ENCODE measurements at places on chromosomes 7 and 10.

DNA sequence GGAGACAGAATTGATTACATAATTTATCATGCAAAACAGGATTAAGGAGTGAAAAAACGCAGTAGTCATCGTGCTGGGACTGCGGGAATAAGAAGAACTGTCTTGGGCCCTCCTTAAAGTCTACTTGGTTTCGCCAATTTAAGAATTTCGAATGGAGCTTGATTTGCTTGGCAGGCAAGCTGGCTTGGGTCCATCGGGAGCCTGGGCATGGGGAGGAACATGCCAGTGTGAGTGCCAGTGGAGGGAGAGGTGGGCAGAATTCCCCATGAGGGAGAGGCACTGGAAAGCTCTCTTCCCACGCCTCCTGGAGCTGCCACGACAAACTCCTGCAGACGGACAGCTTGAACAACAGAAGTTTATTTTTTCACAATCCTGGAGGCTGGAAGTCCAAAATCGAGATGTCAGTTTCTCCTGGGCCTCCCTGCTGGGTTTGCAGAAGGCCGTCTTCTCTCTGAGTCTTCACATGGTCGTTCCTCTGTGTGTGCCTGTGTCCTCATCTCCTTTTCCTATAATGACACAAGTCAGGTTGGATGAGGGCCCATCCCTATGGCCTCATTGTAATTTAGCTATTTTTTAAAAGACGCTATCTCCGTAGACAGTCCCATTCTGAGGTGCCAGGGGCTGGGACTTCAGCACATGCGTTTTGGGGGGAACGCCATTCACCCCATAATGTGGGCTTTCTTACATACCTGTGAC, 528.7 kb upstream of the DPP6 start:
- DNase-seq: no peak

GRCh38 chr10:34769899-34770298, 45.2 kb downstream of the PARD3 start:
- DNase-seq: no peak

GRCh38 chr10:117569610-117570390, 27.3 kb downstream of the EMX2 start:
- no peak for DNase-seq

DNA sequence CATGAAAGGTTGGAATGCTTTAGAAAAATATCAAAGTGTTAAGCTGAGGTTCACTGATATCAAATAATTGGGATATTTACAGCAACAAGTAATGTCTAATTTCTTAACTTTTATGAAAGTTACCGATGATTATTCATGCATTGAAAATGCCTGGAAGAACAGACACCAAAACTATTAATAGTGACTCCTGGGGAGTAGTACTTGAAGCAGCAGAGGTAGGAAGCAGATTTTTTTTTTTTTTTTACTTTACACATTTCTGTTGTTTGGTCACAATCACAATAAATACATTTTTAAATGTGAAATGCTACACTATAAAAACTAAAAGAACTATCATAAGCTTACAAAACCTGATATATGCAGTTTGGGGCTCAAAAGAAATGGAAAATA, 70.5 kb upstream of the FGL2 start:
- DNase-seq: no peak

DNA sequence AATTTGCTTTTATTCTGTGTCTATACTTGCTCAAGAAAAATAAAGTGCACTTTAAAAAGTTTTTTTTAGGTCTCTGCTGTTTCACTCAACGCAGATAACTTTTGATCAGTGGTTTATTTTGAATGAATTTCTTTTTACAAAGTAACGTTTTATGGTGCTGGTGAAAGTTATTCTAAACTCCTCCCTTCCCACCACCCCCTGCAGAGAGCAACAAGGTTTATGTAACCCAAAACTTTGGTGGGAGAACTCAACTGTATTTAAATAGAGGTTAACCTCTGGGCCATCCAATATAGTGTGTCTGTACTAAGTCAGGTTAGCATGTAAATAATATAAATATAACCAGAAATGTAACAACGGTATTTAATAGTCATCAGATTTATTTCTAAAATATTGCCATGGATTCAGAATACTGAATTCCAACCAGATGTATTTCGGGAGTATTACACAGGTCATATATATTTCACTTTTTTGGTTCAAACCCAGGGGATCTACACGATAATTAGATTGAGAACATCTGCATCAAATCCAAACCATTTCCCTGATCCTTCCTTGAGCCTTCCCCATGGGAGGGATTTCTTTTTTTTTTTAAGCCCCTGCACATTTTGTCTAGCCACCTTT, 3.9 kb upstream of the CUX1 start:
- DNase-seq: no peak

GRCh38 chr10:56928714-56929113, 567.7 kb upstream of the ZWINT start:
- DNase-seq: no peak

DNA sequence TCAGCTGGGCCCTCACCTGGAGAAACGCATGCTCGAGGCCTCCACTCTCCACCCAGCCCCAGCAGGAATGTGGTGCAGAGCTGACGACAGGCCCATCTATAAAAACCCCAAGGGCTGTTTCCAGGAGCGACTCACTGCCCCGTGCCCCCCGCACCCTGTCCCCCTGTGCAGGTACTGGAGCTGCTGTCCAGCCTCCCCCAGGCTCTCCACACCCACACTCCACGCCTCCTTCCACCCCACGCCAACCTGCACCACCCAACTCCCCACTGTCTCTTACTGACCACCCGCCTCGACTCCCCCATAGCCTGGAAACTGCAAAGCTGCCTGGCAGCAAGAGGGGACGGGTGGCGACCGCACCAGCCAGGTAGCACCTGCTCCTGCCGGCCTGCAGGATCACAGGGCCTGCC, 43.3 kb downstream of the DIP2C start:
- DNase-seq: no peak

- no peak for DNase-seq
Measured at GRCh38 chr10:110861930-110862649, 9.6 kb upstream of the PDCD4 start.

DNA sequence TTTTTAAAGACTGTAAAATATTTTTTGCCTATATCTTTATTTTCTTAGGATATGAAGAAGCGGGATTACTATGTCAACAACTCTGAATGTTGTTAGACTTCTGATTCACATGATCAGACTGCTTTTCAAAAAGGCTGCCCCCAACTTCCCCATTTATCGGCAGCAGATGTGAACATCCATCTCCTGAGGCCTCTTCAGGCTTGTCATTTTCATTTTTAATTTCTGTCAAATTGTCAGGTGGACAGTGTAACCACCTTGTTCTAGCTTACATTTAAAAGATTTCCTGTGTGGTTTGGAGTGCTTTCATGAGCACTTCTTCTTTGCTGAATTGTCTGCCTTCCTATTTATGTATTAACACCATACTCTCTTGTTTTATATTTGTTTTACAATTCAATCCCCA, 78.8 kb upstream of the GSDME start:
- peak; percentile 40 for DNase-seq
